IPS-NIHi11 (cell line): ENCODE measurements at places on chromosomes 13 and 19.
A peak's percentile ranks its signal among the peaks of the same experiment; 100 is the strongest.

GRCh38 chr13:25253702-25254101, 33.6 kb downstream of the MTMR6 start:
- DNase-seq, result no peak

DNA sequence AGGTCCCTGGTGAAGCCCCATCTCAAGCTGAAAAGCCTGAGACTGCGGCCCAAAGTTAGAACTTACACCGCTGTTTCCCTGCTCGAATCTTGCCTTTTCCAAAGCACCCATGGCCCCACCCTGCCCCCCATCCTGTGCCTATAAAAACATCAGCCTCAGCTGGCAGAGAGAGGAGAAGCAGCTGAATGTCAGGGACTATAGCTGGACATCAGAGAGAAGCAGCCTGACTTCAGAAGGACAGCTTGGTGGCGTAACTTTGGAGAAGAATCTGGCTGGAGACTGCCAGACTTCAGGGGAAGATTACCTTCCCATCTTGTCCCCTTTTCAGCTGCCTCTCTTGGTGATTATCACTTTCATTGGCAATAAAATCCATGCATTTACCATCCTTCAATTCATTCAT, 9.3 kb upstream of the RCBTB2 start:
- no peak for DNase-seq

DNA sequence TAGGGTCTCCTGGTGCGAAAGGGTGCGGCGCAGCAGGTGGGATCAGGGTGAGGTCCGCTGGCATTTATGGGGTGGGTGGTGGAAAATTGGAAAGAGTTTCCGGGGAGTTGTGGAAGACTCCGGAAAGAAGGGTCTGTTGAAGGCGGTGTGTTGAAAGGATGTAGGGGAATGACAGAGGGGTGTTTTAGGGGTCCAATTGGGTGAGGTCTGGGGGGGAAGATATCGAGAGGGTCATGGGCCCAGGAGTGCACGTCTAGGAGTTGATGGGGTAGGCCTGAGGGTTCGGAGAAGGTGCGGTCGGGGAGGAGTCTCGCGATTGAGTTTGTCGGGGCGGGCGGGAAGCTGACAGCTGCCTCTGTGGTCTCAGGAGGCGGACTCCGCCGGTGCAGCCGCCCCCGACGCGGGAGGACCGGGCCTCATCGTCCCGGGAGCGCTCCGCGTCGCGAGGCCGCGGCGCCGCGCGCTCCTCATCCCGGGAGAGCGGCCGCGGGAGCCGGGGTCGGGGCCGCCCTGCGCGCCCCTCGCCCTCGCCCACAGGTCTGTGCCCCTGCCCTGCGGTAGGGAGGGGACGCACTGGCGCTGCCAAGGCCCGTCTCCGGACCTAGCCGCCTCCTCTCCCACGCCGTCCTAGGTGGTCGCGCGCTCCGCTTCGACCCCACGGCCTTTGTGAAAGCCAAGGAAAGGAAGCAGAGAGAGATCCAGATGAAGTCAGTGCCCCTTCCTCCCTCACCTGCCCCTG, 7.0 kb downstream of the PGLYRP1 start:
- DNase-seq, result peak; percentile 19

DNA sequence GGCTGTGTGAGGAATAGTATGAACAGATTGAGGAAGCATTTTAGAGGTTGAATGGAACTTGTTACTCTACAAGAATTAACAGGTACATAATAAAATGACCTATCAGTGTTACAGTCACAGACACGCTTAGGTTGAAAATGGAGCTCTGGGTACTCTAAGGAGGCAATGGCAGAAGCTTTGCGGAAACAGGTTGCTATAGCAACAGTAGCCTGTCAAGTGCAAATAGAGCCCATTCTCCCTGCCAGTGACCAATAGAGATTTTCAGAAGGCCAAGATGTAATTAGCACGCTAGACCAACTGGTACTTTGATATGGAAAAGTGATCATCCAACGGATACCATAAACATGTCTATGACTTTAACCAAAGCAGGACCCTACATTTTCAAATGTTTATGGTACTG, 148.5 kb upstream of the FREM2 start:
- DNase-seq, result peak; percentile 63

DNA sequence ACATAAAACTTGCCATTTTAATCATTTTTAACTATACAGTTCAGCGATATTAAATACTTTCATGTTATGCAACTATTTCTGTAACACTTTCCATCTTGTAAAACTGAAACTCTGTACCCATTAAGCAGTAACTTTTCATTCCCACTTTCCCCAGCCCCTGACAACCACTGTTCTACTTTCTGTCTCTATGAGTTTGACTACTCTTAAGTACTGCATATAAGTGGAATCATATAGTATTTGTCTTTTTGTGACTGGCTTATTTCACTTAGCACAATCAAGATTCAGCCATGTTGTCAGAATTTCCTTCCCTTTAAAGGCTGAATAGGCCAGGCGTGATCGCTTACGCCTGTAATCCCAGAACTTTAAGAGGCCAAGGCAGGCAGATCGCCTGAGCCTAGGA, 56.2 kb downstream of the ARHGAP35 start:
- no peak for DNase-seq

DNA sequence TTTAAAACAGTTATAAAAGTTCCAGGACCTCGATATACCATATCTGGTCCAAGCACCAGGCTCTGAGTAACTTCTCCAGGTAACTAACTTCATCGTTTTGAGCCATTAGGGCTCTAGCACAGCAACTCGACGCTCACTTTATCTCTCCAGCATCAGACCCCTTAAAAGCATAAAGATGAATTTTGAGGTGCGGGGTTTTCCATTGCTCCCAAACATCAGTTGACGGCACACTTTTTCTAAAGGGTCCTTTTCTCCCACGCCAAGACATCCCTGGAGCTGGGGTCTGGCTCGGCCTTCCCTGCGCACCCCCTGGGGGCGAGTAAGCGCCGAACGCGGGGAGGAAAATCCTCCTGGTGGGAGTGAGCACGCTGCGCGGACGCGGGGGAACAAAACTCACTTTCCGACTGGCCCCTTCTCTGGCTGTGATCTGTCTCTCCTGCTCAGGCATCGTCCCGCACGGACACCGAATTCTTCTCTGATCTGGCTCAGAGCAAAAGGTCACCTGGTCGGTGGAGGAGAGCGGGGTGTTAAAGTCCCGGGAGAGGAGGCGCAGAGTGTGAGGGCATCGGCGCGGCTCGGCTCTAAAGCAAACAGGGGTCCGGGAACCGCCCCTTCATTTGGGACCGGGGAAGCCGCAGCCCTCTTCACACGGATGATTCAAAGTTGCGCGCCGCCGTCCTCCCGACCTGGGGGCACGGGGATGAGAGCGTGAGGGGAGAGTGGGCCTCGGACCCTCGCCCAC, at the start of gene ATP7B:
TSS of gene ATP7B (minus strand) at position 561 of the 742 bp plus-strand sequence. CDS start at position 448, 113 bp downstream.
- DNase-seq, result peak; percentile 62

DNA sequence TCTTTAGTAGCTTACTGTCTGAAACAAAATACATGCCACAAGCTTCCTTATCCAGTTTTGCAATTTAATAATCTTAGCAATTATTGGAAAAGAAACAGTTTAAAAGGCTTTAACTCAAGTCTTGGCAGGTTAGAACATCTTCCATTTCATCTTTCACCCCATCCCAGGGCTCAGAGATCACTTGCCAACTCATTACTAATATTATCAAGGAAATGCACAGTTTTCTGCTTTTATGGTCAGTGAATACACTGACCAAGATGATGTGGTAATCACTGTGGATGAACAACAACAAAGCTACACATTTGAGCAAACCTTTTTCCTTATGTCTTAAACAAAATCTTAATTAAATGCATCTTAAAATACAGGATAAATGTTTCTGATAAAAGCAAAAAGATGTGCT, 48.0 kb upstream of the ITM2B start:
- no peak for DNase-seq

DNA sequence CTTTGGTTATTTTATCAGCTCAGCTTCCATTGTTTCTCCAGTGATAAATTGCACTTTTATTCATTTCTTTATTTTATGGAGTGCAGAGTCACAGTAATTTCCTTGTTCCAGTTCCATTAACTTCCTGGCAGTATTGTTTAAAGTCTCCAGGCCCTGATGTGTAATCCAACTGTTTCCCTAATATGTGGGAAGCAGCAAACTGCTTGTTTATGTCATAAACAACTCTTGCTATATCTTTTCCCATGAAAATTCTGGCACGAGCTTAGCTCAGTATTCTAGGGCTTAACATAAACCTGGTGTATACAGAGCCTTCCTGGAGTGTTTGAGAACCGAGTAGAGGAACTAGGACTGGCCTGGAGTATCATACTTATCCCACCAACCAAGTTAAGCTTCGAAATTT, 83.5 kb upstream of the ARGLU1 start:
- DNase-seq, result no peak

DNA sequence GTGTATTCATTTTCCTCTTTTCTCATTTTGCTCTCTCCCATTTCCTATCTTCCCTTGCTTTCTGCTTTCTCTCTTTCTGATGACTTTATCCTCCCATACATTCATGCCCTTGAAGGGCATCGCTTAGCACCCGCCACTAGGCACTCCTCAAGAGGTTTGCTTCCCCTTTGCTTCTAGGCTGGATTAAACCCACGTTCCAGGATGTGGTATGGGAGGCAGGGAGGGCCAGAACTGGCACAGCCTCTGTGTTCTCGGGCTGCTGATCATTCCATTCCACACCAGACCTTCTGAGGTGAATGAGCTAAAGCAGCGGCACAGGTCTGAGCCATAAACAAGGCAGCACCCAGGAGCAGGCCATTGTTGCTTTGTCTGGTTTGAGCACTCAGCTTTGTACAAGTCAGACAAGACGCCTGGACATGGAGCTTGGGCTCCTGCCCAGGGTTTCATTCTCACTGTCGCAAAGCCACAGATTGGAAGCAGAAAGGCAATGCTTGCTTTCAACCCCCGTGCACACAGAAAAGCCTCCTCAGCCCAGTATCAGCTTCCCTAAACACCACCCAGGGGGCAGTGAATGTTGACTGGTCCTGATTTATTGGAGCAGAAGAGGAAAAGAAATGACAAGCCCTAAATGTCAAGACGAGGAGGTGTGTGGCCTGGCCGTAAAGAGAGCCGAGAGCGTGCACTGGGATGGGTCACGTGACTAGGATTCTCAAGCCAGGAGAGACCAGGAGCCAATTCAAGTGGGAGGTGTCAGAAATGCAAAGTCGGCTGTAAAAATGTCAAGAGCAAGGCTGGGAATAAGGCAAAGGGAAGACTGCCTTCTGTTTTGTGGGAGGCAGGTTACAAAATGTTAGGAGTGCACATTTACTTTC, 218.0 kb upstream of the SERP2 start:
- peak; percentile 53 for DNase-seq

DNA sequence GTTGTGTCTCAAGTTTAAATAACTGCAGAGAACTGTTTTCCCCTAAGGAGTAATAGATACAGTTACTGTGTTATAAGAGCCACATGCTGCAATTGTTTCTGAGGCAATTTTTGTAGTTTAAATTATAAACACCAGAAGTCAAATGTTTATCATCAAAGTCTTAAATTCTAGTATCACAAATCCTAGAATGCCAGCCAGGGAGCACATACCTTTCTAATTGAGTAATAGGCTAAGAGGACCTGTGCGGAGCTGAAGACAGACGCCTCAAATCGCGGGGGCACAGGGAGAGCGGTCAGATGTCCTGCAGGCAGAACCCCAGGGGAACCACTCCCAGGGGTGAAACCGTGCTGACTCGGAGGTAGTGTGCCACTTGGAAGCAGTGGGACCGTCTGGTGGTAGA, 65.2 kb upstream of the TNFRSF19 start:
- DNase-seq, result no peak

DNA sequence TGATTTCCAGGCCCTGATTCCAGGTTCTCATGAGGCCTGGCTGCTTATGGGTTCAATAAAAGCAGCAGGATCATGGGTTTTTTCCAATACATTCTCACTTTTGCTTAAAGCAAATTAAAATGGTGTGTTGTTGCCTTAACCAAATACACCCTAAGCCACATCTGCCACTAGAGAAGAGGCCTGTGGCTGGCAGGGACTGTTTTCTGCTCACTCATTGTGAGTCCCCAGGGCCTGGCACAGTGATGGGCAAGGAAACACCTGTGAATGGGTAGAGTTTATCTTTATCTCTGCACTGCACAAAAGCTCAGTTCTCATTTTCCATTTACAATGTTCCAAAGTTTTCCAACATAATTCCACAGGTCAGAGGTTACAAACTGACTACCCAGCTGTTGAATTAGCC, 726.0 kb downstream of the UQCRFS1 start:
- DNase-seq, result no peak
